Activated T-cell treated with anti-CD3 and anti-CD28 coated beads, Interleukin-2, amount 50 U/mL, for 24 hours (primary cell): ENCODE measurements at places on chromosomes 11 and 22.

DNA sequence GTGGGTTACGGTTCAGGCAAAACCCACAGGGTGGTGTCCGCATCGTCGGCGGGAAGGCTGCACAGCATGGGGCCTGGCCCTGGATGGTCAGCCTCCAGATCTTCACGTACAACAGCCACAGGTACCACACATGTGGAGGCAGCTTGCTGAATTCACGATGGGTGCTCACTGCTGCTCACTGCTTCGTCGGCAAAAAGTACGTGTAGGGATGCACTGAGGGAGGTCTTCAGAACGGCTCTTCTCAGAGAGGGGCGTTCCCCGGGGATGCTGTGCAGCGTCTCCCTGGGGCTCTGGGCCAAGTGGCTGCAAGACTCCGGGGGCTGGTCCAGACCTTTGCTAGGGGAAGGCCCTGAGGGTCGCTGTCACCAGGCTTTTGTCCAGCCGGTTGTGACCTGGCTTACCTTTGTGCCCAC, 1.3 kb downstream of the ACR start:
- DNase-seq, result no peak

- no peak for DNase-seq
These were observed 72.6 kb downstream of the DDIAS start for GRCh38 chr11:82974135-82974534.

DNA sequence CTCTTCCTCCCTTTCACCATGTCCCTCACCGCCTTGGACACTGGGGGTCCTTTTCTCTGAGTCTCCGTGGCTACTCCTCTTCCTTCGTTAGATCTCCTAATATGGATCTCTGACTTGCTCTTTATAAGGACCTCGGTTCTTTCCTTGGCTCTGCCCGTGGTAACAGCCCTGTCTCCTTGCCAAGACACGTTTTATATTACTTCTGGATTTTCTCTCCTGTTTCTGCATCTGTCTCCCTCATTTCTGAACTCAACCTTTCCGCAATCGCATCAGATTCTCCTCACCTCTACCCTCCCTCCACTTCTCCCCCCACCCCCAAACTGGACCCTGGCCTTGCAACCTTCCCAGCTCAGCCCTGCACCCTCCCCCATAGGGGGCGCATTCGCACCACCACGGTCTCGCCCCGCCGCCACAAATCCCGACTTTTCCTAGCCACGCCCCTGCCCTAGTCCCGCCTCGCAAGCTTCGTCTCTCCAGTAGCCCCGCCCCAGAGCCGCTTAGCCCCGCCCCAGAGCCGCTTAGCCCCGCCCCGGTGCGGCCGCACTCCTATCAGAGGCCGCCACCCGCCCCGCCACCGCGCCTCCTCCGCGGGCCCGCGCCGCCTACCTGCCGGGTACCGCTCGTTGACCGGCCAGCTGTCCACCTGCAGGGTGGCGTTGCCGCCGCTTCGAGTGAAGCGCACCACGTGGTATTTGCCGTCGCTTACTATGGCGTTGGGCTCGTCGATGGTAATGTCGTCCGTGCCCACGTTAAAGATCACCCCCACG, 39.0 kb downstream of the SLC22A12 start:
- no peak for DNase-seq

DNA sequence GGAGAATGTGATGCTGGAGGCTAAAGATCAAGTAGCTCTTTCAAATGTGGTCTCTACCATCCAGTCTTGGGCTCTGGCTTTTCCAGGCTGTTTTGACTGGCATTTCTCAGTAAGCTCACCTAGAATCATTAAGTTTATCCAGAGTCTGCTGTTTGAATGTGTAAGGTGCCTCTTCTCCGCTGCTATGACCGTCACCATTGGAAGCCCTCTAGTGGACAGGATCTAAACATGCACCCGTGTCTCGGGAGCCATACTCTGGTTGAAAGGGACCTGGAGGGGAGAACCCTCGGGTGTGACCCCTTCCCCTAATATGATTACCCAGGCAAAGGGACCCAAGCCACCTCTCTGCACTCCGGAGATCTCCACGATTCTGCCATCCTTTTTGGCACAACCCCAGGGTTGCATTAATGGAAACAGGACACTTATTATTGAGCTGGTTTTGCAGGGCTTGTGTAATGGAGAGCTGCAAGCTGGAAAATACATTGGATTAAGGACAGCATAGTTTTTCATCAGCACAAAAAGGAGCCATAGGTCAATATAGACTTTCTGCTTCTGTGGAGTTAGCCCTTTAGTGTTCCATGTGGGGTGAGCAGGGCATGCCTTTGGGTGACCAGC, 191.0 kb upstream of the LARGE1 start:
- no peak for DNase-seq

GRCh38 chr11:86800076-86800959, at the start of gene PRSS23:
TSS of gene PRSS23 (plus strand) at chr11:86800542. CDS start at chr11:86807644, 7,102 bp downstream.
- peak; percentile 67 for DNase-seq

- DNase-seq, result no peak
These were observed 1.1 kb downstream of the OR52A5 start for GRCh38 chr11:5137014-5137413.

GRCh38 chr11:78147807-78148206, 8.4 kb upstream of the ALG8 start:
- DNase-seq, result no peak

DNA sequence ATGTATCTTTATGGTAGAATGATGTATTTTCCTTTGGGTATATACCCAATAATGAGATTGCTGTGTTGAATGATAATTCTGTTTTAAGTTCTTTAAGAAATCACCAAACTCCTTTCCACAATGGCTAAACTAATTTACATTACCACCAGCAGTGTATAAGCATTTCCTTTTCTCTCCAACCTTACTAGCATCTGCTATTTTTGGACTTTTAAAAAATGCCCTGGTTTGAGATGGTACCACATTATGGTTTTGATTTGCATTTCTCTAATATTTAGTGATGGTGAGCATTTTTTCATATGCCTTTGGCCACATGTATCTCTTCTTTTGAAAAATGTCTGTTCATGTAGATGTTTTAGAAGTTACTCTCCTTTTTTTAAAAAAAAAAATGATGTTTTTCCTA, 142.0 kb downstream of the METTL15 start:
- DNase-seq, result no peak

- DNase-seq, result no peak
These were observed 36.4 kb upstream of the ACER3 start for GRCh38 chr11:76824083-76824939.

DNA sequence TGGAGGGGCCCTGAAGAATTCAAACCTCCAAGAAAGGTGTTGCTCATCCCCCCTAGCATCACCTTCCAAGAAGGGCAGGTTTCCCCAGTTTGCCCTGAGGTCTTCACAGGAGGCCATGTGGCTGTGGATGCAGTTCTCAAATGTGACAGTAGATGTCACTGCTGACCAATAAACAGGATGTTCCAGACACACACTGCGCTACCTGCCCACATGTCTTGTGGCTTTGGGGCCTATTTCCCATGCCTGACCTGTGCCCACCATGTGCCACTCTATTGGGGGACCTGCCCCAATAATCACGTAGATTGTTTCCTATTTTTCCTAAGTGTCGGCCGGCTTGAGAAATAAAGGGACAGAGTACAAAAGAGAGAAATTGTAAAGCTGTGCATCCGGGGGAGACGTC, 4.5 kb downstream of the GSTT2 start:
- DNase-seq, result peak; percentile 47

GRCh38 chr22:26479792-26480610, 3.6 kb downstream of the HPS4 start:
- DNase-seq, result no peak

DNA sequence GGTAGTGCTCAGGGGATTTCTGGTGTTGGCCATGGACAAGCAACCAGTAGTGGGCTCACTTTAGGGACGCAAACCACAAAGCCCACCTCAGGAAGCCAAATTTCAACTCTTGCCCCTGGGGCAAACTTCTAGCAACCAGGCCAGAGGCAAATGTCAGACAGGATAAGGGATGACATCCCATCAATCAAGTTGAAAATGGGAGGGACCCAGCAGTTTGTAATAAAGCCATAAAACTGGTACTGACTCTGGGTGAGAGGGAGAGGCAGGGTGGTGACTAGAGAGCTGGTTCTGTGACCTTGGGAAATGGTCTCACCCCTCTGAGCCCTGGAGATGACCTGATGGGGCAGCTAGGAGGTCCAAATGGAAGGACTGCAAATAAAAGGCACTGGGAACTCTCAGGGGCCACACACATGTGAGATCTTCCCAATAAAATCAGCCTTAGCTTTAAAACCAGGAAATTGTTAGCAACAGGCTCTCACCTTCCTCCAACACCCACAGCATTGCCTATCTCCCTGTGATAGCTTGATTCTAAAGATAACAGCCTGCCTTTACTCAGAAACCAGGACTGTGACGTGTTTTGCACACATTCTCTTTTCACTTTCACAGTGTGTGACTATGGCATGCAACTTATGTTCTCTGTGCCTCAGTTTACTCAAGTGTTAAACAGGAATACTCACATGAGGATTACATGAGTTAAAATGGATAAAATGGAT, 6.4 kb upstream of the TBC1D10A start:
- DNase-seq, result no peak

GRCh38 chr11:4809246-4809645, 5.1 kb upstream of the OR52R1 start:
- no peak for DNase-seq

- no peak for DNase-seq
These were observed 21.9 kb upstream of the SORL1-AS1 start for GRCh38 chr11:121474680-121475079.

DNA sequence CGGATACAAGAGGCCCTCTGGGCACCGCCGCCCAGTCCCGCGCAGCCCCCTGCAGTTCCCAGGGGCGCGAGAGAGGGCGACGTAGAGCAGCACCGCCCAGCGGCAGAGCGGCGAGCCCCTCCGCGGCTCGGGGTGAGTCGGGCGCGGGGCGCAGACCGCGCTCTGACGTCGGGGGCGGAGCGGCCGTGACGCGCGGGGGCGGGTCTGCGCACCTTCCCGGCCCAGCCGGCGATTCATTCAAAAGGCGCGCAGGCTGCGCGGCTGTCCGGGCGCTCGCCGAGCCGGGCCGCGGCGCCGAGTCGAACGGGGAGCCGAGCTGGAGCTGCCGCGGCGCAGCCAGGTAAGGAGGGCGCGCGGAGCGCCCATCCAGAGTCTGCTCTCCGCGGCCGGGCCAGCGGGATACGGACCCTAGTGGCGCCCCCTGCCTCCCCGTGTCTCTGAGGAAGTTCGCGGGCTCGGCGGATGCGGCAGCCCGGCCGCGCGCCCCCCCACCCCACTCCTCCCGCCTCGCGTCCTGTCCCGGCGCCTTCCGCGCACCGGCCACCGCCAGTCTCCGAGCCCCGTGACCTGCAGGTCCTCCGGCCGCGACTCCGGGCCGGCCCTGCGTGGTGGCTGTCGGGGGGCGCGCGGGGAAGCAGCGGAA, at the start of gene RELT:
RELT (plus strand) TSS at position 240 of the 643 bp plus-strand sequence. CDS start 12,738 bp downstream, outside the sequence.
- DNase-seq, result peak; percentile 99

GRCh38 chr11:21374376-21374775, 705.0 kb downstream of the NELL1 start:
- DNase-seq, result no peak

DNA sequence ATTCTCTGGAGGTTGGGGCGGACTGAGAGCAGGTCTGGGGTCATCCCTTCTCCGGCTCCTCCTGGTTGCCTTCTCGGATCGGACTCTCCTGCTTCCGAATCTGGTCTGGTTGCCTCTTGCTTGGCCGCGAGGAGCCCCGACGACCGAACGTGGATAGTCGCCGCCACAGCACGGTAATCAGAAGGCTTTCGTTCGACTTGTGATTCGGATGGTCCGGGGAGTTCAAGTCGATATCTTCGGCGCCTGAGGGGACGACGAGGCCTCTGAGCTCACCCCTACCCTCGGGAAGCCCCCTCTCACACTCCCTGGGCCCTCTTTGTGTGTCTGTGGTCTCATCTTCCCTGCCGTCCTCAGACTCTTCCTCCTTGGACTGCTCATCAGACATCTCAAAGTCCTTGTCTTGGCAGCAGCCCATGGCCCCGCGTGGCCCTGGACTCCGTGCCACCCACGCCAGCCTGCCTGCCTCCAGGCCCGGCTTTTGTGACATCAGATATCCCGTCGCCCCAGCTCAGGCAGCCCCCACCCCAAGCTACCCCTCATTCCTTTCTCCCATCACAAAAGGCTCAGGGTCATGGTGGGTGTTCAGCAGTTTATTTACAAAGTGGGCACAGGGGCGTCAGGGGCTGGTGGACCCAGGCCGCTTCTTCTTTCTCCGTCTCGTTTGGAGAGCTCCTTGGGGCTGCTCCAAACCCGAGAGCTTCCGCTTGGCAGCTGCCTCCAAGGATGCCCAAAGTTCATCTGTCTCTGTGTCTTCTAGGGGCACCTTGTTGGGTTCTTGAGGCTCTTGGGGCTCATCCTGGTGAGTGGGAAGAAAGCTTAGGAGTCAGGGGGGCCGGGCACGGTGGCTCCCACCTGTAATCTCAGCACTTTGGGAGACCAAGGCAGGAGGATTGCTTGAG, at the start of gene TEX54:
TEX54 (minus strand) TSS at position 506 of the 899 bp plus-strand sequence.
- no peak for DNase-seq
